ENCODE measurements at places on chromosomes 2 and 18.

DNA sequence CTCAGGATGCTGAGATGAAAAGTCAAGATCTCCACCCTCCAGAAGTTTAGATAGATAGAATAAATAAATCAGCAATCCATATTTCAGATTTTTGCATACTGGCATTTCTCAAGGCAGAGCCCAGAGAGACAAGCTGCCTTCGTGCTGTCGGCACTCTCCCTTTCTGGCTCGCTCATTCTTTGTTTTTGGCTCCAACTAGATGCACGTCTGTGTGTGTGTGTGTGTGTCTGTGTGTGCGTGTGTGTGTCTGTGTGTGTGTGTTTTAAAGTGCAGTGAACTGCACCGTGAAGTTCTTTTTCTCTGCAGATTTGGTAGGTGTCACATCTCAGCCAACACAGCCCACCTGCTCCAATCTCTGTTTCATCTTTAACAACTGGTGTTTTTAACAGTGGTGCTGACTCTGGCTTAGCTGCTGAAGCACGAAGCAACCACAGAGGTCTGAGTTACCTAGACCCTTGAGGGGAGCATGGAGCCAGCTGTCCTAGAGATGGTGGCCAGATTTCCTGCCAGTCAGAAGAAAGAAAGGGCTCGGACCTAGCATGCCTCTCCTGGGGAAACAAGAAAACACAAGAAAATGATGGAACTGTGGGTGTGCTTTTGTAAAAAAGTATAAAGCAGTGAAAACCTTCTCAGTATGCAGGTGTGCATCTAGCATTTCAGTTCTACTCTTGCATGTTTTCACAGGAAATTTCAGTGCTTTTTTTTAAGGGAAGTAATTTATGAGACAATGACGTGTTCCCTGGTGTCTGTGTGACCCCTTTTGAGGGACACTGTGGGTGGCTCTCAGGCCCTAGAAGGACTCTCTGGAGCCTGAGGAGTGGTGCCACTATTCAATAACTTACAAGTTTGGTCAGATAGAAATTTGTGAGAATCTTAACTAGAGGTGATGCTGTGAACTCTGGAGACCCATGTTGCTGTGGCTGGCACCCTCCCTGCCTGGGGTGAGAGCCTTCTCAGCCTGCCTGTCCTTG lies 364.3 kb downstream of the RNF144A start:
- DNase-seq = no peak

DNA sequence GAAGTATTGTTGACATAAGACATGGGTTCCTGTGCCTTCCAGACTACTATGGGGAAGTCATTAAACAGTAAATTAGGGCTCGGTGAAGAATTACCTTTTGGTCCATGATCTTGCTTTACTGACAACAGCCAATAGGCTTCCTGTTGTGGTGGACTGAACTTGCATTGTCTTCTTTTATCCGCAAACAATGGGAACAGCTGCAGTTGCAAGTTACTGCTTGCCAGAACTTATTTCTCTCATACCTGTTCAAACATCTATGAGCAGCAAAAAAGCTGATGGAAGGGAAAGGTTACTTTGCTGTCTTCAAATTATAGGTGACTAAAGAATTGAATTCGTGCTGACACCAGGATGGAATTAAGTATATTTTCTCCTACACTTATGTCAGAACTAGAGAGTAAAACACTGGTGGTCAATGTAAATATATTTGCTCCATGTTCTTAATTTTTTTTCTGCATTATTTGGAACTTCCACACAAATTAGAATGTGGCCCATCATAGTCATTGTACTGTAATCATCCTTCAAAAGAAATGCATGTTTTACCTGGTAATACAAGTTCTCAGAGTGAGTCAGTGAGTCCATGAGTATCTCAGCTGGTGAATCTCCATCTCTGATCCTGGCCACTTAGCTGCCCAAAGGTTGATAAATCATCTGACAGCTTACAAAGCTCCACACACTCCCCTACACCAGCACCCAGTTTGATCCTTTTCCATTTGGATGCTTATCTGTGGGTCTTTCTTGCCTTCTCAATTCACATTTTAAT lies 37.3 kb upstream of the RNF152 start:
- no peak for DNase-seq

GRCh38 chr2:238996331-238997136 lies 148.6 kb downstream of the TWIST2 start:
- no peak for DNase-seq

DNA sequence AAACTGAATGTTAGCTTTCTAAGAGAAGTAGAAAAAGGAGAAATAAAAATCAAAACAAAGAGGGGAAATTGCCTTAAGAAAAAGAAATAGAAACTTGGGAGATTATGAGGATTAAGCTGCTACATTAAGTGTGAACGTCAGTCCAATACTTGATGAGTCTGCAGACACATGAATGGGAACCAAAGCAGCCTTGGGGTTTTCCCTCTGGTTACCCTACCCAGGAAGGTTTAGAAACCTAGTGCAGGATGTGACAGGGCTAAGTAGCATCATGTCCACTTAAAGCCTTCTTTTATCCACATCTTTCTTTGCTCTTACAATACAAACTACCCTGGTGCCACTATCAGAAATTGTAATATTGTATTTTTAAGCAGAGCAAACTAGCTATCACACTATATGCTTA lies 22.3 kb downstream of the SLC35F5 start:
- no peak for DNase-seq

DNA sequence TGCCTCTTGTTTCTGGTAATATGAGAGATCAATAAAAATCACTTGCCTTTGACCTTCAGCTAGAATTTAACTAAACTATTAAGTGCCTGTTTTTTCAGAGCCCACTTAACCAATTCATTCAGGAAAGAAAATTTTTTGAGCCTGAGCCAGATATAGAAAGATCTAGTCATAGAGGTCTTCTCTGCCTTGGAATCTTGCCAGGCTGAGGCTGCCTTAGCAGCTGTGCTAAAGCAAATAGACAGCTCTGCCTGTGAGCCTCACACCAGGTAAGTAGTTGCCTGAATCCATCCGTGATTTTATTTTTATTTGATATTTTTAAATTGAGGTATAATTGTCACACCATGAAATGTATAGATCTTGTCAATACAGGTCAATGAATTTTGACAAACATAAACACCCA lies 27.4 kb downstream of the EVX2 start:
- DNase-seq = no peak

DNA sequence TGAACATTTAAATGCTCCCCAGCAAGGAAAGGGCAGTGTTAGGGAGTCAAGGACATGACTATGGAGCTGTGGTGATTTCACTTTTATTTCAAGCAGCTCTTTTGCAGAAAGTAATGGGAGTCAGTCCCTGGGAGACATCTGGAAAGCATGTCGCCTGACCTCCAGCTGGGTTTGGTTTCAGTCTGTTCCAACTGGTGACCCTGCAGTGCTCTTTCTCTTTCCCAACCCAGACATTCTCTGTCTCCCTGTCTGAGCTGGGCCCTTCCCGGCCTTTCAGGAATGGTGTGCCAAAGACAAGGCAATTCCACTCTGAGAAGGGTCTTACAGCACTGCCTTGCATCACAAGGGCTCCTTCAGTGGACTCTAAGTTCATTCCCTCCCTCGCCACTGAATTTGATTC lies 323.2 kb downstream of the OSR1 start:
- DNase-seq = no peak

- DNase-seq = no peak
Measured at GRCh38 chr2:238501311-238501710, 74.6 kb downstream of the ASB1 start.

All from AG09309 (cell line).